Mesothelial cell of epicardium (in vitro differentiated cells): ENCODE measurements at places on chromosomes 16 and 17. TPM values are rescaled to one million over a fixed set of nuclear protein-coding genes. Genes with fewer than 3 reads are reported as not detected.

Gene CAPNS2
- total RNA-seq = 2.2 to 2.8 TPM (median 2.5 TPM) in 3 replicates

Gene PRAC2
- 7.3 to 8.5 TPM (median 7.9 TPM) in 3 replicates for total RNA-seq

DNA sequence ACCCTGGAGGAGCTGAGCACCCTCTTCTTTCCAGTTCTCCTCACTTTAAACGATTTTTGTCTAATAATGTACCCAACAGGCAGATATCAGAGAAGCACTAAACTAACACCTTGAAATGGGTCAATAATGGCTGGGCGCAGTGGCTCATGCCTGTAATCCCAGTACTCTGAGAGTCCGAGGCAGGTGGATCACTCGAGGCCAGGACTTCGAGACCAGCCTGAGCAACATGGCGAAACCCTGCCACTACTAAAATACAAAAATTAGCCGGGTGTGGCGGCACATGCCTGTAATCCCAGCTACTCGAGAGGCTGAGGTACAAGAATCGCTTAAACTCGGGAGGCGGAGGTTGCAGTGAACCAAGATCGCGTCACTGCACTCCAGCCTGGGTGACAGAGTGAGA is 57.4 kb downstream of the ZFHX3 start:
- no peak for DNase-seq

Gene HOXB9
- 33.8 to 35.4 TPM (median 34.4 TPM) in 3 replicates for total RNA-seq

- no peak for DNase-seq
Observed at GRCh38 chr17:5843366-5844026, 226.7 kb upstream of the WSCD1 start.

Gene TPSD1
- not detected in 3 replicates for total RNA-seq

GRCh38 chr16:22898874-22899348 is 84.9 kb downstream of the HS3ST2 start:
- peak; percentile 56 for DNase-seq

- DNase-seq = no peak
Observed at GRCh38 chr17:27353033-27353460, 59.1 kb downstream of the WSB1 start.

- DNase-seq = no peak
Observed at GRCh38 chr16:57413301-57413730, 8.7 kb downstream of the CCL17 start.

Gene KSR1
- total RNA-seq = 64.0 to 69.4 TPM (median 64.5 TPM) in 3 replicates

Gene TSPAN10
- 2.9 to 3.7 TPM (median 3.1 TPM) in 3 replicates for total RNA-seq

Gene RNU2-1
- total RNA-seq = 5,898 to 7,362 TPM (median 7,002 TPM) in 3 replicates

DNA sequence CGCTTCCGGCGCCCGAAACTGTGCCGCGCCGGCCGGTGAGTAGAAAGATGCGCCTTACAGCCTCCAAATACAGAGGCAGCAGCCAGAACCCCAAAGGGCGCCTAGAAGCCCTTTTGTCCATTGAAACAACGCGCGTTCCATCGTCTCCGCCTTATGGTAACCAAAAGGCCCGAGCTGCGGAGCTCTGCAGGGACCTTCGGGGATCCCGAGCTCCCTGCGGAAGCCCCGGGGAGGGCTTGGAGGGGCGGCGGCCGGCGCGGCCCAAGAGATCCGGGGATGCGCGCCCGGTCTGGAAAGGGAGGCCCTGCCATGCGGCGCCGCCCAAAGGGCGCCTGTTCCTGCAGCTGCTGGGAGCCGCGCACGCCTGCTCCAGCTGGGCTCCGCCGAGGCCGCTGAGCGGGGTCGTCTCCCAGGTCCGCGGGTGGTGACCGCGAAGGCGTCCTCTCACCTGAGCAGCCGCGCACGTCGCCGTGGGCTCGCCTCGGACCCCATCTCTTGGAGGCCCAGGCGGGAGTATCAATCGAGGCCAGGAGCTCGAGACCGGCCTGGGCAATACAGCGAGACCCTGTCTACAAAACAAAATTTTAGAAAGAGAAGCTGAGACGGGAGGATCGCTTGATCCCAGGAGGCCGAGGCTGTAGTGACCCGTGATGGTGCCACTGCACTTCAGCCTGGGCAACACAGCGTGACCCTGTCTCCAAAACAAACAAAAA is 742 bp upstream of the FBXO31 start:
- no peak for DNase-seq

Gene ZSCAN32
- total RNA-seq = 18.4 to 19.7 TPM (median 18.9 TPM) in 3 replicates

- no peak for DNase-seq
Observed at GRCh38 chr16:69542974-69543373, 22.8 kb upstream of the NFAT5 start.

DNA sequence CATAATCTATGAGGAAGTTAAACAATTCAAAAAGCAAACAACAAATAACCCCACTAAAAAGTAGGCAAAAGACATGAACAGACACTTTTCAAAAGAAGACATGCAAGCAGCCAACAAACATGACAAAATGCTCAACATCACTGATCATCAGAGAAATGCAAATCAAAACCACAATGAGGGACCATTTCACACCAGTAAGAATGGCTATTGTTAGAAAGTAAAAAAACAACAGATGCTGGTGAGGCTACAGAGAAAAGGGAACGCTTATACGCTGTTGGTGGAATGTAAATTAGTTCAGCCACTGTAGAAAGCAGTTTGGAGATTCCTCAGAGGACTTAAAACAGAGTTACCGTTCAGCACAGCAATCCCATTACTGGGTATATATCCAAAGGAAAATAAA is 24.4 kb downstream of the TNFRSF13B start:
- DNase-seq = no peak

DNA sequence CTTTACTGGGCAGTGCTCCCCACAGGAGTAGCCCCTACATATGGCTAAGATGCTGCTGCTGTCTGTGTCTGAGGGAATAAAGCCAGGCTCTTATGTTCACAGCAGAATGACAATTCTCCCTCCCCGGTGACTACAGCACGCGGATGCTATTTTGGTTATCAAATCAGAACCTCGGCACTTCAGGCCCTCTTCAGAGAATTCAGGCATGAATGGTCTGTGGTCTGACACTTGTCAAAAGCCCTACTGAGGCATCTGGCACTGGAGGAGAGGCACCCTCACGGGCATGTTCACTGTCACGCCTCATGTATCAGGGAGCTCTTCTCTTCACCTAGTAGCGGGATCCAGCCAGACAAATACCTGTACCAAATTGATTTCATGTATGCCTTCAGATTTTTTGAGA is 30.4 kb downstream of the KIAA0513 start:
- DNase-seq = no peak

Gene RAMP2
- total RNA-seq = 19.5 to 22.3 TPM (median 21.6 TPM) in 3 replicates

Gene CD300LF
- not detected in 3 replicates for total RNA-seq

DNA sequence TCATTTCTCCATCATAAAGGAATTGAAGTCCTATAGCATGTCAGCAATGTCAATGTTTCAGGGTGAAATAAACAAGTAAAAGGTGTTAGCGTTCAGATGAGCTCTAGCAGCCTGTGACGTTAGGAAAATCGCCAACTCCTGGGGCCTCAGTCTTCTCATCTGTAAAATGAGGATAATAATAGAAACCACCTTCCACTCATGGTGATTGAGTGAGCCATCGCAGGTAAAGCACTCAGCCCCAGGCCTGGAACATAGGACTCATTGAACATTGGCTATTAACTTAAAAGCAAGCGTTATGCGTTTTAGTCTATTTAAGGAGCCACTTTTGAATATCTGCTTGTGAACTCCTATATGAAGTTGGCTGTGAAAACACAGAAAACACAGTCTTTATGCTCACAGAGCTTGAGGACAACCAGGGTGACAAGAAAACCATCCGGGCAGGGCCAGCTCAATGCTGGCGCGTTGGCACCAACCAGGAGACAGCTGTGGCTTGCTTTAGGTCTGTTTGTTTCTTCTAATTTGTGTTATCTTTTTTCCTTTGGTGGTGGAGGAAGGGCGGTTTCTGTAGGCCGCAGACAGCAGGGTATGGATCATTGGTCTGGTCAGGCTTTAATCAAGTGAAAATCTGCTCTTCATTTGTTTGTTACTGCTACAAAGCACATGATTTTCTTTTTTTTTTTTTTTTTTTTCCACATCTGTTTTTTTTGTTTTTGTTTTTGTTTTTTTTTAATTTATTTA is 35.7 kb upstream of the MED9 start:
- no peak for DNase-seq

GRCh38 chr16:10067835-10068234 is 114.4 kb downstream of the GRIN2A start:
- no peak for DNase-seq

- DNase-seq = no peak
Observed at GRCh38 chr17:27669136-27669535, 38.1 kb downstream of the LGALS9 start.

- no peak for DNase-seq
Observed at GRCh38 chr16:16075488-16076422, 126.3 kb downstream of the ABCC1 start.

DNA sequence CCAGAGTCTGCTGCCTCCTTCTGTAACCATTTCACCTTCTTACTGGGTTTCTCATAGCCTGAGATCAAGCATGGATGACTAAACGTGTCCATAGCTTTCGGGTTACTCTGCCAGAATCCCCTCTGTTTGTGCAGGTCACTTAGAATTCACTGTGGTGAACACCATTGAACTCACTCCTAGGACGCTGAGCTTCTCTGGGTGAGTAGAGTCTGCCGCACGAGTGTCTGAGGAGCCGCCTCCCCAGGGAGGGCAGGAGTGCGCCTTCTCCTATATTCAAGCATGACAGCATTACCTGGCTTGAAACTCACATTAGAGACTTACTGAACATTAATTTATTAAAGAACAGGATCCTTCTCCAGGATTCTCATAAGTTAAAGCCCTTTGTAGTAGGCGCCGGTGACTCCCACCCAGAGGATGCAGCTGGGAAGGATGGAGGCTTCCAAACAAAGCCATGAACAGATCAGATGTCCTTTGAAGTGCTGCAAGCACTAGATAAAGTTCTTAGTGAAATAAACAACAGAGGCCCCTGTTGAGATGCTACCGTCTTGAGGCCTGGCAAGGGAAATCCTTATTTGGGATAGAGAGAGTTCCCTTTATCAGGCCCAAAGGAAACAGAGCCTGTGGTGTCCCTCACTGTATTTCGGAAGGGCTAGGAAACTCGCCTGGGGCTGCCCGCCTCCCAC is 144.6 kb upstream of the PLCG2 start:
- no peak for DNase-seq

DNA sequence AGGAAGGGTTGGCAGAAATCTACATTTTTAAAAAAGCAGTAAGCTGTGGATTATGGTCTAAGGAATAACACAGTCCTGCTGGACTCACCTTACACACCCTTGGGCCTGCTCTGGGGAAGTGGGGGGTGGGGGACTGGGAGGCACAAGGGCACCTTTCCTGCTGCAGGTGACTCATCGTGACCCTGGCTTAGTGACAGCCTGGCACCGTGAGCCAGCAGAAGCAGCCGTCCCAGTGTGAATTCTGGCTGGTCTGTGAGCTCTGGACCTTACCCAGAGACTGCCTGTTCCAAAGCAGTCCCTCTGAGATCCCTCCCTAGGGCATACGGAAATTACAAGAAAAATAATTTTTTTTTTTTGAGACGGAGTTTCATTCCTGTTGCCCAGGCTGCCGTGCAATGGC is 4.2 kb upstream of the CRK start:
- no peak for DNase-seq

- no peak for DNase-seq
Observed at GRCh38 chr17:80716986-80717719, 172.5 kb downstream of the RPTOR start.

DNA sequence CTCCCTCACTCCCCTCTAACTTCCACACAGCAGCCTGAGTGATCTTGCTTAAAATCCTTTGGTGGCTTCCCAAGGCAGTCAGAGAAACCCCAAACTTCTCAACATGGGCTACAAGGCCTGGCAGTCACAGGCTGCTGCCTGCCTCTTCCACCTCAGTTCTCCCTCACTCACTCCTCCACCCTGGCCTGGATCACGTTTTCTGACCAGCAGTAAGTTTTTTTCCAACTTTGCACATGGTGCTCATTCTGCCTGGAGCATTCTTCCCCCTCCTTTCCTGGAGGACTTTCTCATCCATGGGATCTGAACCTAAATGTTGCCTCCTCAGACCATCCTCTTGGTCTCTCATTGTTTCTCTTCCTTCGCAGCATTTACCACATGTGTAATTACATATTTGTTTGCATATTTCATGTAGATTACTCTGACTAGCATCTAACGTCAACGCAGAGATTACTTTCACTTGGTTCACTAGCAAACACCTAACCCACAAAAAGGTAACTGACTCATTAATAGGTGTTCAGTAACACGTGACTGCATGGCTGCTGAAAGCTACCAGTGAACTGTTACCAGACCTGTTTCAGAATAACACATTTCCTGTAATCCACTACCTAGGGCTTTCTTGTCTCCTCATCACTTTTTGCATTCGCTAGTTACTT is 17.1 kb downstream of the GNA13 start:
- DNase-seq = no peak

- no peak for DNase-seq
Observed at GRCh38 chr17:29697371-29697770, 74.7 kb upstream of the CORO6 start.

DNA sequence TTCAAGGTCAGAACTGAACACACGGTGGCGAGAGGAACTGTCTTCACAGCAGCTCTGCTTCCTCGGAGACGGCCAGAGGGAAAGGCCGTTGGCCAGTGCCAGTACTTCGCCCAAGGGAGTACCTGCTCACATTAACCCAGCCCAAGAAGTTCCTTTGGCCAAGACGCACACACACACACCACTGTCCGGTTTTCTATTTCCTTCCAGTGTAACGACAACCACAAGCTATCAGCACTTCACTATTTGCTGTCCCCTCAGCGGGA is 744 bp upstream of the GGNBP2 start:
- no peak for DNase-seq

- DNase-seq = no peak
Observed at GRCh38 chr16:87844120-87844733, 25.1 kb downstream of the SLC7A5 start.

DNA sequence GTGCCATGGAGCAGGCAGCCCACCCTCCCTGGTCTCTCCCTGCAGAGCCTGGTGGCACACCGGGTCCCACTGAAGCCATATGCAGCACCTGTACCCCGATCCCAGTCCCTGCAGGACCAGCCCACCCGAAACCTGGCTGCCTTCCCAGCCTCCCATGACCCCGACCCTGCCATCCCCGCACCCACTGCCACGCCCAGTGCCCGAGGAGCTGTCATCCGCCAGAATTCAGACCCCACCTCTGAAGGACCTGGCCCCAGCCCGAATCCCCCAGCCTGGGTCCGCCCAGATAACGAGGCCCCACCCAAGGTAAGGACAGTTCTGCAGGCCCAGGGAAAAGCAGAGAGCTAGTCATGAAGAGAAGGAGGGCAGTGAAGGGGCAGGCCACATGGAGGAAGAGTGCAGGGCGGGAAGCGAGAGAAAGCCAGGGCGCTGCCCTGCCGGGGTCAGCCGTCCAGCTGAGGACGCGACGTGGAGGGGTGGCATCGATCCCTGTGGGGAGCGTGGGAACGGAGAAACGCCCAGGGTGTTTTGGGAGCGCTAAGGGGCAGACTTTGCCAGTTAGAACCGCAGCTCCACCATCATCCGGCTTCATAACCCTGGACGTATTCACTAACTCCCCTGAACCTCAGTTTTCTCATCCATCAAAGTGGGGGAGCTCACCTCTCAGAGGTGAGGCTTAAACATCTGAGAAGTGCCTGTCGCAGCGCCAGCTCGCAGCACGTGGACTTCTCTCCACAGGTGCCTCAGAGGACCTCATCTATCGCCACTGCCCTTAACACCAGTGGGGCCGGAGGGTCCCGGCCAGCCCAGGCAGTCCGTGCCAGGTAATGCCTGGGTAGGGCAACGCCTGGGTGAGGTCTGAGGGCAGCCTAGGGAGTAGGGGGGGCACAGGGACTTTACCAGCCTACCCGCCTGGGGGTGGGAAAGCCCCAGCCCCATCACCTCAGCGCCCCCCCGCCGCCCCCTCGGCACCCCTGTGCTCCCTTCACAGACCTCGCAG is 7.6 kb upstream of the C17orf107 start:
- DNase-seq = no peak

Gene CDH3
- total RNA-seq = 179 to 180 TPM (median 180 TPM) in 3 replicates
